Gastroesophageal sphincter (tissue), 4 donors: ENCODE measurements at places on chromosomes 16 and 17. TPM values are rescaled to one million over a fixed set of nuclear protein-coding genes. Genes with fewer than 3 reads are reported as not detected.

Gene MPV17L
- 9.2 TPM for total RNA-seq

Gene ENDOV
- total RNA-seq = 14.2 TPM

DNA sequence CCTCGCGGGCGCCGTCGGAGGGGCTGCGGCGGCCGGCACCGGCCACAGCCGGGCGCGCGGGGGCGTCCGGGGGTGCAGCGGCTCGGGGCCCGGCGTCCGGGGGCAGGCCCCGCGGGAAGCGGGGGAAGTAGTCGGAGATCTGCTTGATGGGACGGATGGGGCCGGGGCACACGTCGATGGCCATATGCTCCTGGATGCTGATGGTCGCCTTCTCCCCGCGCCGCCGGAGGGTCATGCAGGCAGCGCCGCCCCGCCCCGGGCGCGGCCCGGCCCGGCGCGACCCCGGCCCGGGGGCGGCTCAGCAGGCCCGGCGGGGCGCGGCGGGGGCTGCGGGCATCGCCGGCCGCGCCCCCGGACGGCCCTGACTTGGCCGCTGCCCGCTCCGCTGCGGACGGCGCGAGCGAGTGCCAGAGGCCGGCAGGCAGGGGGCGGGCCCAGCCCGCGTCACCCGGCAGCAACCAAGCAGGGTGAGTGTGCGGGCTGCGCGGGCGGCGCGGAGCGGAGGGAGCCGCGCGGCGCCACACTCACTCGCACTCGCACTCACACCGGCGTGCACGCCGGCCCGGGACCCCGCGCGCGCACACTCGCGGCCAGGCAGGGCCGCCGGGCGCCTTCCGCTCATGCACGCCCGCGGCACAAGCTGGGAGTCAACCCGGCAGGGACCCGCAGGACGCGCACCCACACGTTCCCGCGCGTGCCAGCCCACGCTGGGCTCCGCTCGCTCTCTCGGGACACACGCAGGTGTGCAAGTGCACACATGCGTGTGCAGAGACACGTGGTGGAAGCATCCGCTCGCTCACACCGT is at the start of gene DOC2B:
DOC2B (minus strand) TSS at position 406 of the 805 bp plus-strand sequence; CDS start at position 235, 171 bp downstream.
- ATAC-seq = peak; percentile 86

- no peak for ATAC-seq
These were observed 66.9 kb upstream of the SDK2 start for GRCh38 chr17:73711184-73711583.

Gene FAM20A
- total RNA-seq = 2.2 TPM

GRCh38 chr16:3487521-3488410 is 7.5 kb downstream of the C16orf90 start:
- peak; percentile 17 for ATAC-seq

DNA sequence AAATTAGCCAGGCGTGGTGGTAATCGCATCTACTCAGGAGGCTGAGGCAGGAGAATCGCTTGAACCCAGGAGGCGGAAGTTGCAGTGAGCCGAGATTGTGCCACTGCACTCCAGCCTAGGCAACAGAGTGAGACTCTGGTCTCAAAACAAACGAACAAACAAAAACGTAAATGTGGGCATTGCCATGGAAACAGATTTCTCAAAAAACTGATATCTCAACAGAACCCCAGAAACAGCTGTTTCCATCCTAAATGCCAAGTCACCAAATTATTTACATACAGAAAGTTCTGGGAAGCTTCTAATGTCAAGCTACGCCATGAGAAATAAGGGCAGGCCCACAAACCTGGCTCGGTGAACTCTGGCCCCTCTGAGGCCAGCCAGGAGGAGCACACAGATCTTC is 16.0 kb upstream of the ZNF689 start:
- no peak for ATAC-seq

- ATAC-seq = no peak
These were observed 7.9 kb downstream of the ERI2 start for GRCh38 chr16:20798364-20798763.

GRCh38 chr16:18958621-18959029 is 25.1 kb upstream of the TMC7 start:
- no peak for ATAC-seq

Gene BMERB1
- 135 TPM for total RNA-seq

- no peak for ATAC-seq
These were observed 9.8 kb upstream of the CSNK1D start for GRCh38 chr17:82283208-82283749.

GRCh38 chr16:82302042-82302727 is 132.2 kb upstream of the MPHOSPH6 start:
- ATAC-seq = no peak

Gene PERCC1
- 0.74 TPM for total RNA-seq

GRCh38 chr17:75652934-75653549 is 13.9 kb downstream of the RECQL5 start:
- ATAC-seq = no peak

Gene ZSCAN10
- 1.7 TPM for total RNA-seq

Gene FBXL19
- 11.2 TPM for total RNA-seq

GRCh38 chr16:78993346-78993745 is 607.2 kb downstream of the MAF start:
- ATAC-seq = no peak
